Activated CD8-positive, alpha-beta memory T cell treated with anti-CD3 and anti-CD28 coated beads for 4 hours (primary cell): ENCODE measurements at places on chromosomes 1 and 21.

GRCh38 chr1:33849211-33849610 is 14.7 kb upstream of the HMGB4 start:
- DNase-seq, result no peak

DNA sequence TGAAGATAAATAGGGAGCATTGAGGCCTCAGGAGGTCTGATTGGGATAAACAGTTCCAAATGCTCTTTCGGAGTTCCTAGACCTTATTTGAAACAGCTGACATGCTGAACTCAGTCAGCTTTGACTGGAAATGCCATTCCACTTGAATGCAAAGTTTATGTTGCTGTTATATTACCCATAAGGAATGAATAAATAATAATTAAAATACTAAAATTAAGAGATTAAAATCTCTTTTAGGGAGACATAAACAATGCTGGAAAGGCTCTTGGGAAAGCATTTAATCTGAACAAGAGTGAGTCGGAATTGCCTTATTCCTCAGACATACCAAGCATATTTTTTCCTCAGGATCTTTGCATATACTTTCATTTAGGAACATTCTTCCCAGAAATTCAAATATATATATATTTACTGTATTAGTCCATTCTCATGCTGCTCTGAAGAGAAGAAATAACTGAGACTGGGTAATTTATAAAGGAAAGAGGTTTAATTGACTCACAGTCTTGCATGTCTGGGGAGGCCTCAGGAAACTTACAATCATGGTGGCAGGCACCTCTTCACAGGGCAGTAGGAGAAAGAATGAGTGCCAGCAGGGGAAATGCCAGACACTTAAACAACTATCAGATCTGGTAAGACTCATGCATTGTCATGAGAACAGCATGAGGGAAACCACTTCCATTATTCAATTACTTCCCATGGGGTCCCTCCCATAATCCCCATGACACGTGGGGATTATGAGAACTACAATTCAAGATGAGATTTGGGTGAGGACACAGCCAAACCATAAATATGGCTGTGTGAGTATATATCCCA is 318.2 kb upstream of the PLXNA2 start:
- DNase-seq, result no peak

- DNase-seq, result no peak
Measured at GRCh38 chr21:18153063-18153462, 91.6 kb upstream of the CHODL start.

DNA sequence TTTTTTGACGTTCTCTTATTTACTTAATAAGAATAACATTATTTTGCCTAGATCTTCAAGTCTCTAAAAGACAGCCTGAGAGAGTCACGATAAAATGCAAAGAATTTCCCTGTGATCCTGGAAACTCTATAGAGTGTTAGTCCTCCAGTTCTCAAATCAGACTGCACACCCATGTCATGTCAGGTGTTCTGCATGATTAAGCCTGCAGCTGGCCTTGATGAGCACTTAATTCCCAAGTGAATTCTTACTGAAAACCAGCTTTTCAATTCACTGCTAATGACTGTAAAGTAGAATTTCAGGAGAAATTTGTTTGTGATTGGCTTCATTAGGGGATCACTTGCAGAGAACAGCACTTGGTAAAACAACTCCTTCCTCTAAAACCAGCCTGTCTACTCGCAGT is 41.9 kb downstream of the CHML start:
- no peak for DNase-seq

DNA sequence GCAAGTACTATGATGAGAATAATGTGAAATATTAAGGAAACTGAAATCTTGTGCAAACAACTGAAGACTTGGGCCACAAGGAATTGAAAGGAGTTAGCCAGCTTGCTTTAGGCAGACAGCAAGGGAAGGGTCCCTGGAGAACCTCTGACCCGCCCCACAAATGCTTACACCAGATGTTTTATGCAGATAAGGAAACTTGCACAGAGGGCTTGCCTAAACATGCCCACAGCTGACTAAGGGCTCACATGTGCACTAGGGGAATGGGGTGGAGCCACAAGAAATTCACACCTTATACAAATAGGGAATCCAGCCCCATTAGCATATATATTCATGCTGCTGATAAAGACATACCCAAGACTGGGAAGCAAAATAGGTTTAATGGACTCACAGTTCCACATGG is 86.1 kb upstream of the CYYR1 start:
- DNase-seq, result no peak

- DNase-seq, result no peak
Measured at GRCh38 chr1:12340544-12340930, 110.7 kb downstream of the VPS13D start.

DNA sequence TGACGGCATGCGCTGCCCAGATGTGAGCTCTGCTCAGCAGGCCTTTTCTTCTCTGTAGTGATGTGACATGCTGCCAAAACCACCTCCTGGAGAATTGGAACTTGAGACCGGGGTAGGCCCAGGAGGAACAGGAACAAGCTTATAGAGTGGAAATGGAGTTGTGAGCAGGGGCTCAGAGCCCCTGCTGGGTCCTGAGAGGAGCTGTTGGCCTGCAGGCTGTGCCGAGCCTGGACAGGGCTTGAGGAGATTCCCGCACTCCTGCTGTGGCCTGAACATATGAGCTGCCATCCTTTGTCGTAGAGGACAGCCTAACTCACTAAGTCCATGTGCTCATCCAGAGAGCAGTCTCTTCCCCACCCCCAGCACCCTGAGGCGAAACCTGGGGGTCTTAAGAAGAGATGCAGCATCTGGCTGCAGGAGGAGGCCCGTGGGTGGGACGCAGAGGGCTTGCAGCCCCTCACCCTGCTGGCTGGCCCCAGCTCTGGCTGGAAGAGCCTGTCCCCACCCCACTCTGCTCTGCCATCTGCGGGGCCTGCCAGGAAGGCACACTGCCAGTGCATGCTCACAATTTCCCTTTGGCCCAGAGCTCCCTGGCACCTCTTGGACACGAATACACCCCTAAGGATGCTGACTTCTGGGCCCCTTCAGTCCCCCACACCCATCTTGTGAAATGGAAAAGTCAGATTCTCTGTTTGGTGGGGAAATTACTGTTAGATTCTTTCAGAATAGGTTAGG is 42.5 kb downstream of the PTPRF start:
- DNase-seq, result no peak

- DNase-seq, result no peak
Measured at GRCh38 chr1:229563701-229564100, 5.2 kb upstream of the ABCB10 start.

DNA sequence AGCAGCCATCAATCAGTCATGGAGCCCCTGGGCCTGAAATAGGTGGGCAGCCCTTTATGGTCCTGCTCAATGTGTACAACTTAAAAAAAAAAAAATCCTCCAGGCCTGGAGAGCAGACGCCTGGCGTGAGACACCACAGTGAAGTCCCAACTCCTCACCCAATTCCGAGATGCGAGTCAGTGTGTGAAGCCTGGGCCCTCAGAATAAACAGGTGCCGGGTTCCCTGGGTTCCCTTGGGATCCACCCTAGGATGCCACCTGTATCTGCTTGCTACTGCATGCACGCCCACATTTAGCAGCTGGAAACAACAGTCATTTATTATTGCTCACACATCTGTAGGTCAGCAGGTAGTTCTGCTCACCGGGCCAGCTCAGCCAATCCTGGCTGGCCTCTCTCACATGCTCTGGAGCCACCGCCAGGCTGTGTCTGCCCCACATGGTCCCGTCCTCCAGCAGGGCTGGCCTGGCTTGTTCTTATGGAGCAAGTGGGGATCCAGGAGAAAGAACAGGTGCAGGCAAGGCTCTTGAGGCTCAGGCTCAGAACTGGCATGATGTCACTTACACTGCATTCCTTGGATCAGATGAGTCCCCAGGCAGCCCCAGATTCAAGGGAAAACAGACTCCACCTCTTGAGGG is 172.7 kb downstream of the NPHP4 start:
- no peak for DNase-seq

DNA sequence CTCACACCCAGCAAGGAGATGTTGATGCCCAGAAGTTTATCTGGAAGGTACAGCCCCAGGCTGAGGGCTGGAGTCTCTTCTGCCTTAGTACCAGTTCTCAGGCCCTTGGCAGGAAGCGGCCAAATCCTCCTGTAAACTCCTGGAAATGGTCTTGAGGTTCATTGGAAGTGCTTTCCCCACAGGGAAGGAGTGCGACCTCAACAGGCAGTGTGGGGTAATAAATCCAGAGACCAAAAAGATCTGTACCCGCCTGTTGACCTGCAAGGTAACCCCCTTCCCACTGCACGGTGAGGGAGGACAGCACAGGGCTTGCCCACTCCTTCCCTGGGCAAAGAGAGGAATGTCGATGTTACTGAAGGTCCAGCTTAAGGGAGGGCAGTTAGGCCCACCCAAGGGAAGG is 4.5 kb downstream of the ATXN7L2 start:
- no peak for DNase-seq
